Activated CD4-positive, alpha-beta memory T cell treated with anti-CD3 and anti-CD28 coated beads for 36 hours (primary cell): ENCODE measurements at places on chromosomes 5 and 9. TPM values are rescaled to one million over a fixed set of nuclear protein-coding genes. Genes with fewer than 3 reads are reported as not detected.

- DNase-seq: no peak
- no peaks in the 10 kb centered on the region for H3K36me3 ChIP-seq
- no peaks in the 10 kb centered on the region for H3K4me1 ChIP-seq
- H3K27ac ChIP-seq: no peak overlapping the region
Measured at GRCh38 chr9:96435345-96435744, 14.6 kb upstream of the HABP4 start.

GRCh38 chr9:91420501-91421127, 3.0 kb downstream of the NFIL3 start:
- H3K36me3 ChIP-seq: peaks cover 30% of the 10 kb centered on the region
- no peak for DNase-seq
- peaks cover 8% of the 10 kb centered on the region for H3K27me3 ChIP-seq
- H3K27ac ChIP-seq: peak overlapping the region; percentile 87

- H3K36me3 ChIP-seq: no peaks in the 10 kb centered on the region
- peaks cover 15% of the 10 kb centered on the region for H3K27me3 ChIP-seq
- H3K4me3 ChIP-seq: no peak overlapping the region
- DNase-seq: no peak
- no peaks in the 10 kb centered on the region for H3K4me1 ChIP-seq
Measured at GRCh38 chr9:88747768-88748167, 212.8 kb downstream of the NXNL2 start.

The PCDHB12 gene
- total RNA-seq: not detected

The DMXL1 gene
- total RNA-seq: 24.2 TPM

GRCh38 chr5:94691949-94692348, 73.5 kb downstream of the SLF1 start:
- H3K4me1 ChIP-seq: peaks cover 2% of the 10 kb centered on the region
- H3K4me3 ChIP-seq: no peak overlapping the region
- no peak overlapping the region for H3K27ac ChIP-seq
- H3K27me3 ChIP-seq: no peaks in the 10 kb centered on the region

GRCh38 chr5:98651715-98652114, 121.7 kb upstream of the RGMB start:
- no peak for DNase-seq
- no peaks in the 10 kb centered on the region for H3K36me3 ChIP-seq
- H3K27ac ChIP-seq: no peak overlapping the region
- no peaks in the 10 kb centered on the region for H3K4me1 ChIP-seq
- H3K4me3 ChIP-seq: no peak overlapping the region

DNA sequence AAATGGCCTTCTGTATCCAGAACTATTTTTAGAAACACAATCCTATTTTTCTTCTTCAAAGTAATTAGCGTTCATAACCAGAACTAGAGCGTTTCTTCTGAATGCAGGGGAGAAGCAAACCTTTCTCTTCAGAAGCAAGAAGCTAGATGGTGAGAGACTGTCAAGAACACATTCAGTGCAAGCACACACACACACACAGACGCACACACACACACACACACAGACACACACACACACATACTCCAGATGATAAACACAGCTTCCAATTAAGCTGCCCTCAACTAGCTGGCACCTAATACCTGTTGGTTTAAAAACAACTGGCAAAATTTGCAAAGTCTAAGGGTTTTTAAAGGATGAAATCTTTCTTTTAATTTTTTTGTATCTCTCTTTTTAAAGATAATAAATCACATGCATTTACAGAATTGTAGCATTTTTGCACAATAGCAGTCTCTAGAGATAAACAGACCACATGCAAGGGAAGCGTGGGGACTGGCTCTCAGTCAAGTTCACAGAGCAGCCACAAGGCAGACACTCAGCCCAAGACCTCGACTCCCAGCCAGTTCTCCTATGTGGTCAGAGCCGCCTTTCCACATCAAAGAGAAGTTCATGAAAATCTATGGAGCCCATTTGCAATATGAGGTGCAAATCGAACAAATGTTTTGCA, 138.5 kb downstream of the TTLL11 start:
- H3K27me3 ChIP-seq: no peaks in the 10 kb centered on the region
- no peaks in the 10 kb centered on the region for H3K4me1 ChIP-seq
- H3K4me3 ChIP-seq: no peak overlapping the region
- no peaks in the 10 kb centered on the region for H3K36me3 ChIP-seq

DNA sequence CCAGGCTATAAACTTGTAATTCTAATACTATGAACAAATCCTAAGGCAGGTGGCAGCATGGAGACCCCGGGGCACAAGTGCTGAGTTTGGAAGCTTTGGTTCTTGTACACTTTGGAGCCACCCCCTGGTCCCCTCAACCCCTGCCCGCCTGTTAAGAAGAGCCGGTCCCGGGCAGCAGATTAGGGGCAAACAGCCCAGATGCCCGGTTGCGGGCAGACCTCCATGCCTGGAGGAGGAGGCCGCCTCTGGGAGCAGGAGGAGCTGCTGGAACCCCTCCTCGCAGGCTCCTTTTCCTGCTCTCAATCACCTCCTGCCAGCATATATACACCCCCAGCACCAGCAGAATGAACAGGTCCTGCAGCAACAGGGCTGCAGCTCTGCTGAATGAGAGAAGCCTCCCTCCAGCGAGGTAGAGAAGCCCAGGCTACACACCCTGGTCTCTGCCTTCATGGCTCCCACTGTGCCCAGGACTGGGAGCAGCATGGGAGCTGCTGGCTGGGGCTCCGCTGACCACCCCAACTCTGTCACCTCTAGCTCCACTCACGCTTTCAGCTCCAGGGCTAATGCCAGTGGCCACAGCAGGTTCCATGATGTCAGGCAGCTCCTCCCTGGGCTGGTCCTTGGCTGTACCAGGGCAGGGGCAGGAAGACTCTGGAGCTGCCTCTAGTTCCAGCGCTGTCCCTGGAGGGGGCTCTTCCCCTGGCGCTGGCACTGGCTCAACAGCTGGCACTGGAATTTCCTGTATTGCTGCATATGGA, 1713.5 kb upstream of the ACO1 start:
- no peak overlapping the region for H3K27ac ChIP-seq
- no peaks in the 10 kb centered on the region for H3K36me3 ChIP-seq
- no peaks in the 10 kb centered on the region for H3K4me1 ChIP-seq
- H3K27me3 ChIP-seq: no peaks in the 10 kb centered on the region

DNA sequence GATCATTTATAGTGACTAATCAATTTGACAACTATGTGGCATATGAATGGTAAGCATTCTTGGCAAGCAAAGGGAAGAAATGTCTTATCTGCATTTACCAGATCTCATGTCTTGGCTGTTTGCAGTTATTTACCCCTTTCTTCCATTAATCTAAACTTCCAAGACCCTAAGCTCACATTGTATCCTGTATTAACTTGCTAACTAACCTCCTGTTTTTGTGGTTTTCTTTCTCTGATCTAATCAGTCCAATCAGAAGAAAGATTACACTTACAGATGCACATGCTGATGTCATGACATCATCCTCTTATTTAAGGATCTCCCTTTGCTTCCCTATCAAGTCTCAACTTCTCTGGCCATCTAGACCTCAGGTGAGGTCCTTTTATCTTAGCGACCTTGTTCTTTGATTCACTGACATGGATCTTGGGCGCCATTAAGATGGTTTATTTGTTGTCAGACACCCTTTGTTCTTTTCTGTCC, 95.5 kb downstream of the F2RL2 start:
- peak overlapping the region; percentile 8 for H3K27ac ChIP-seq
- H3K27me3 ChIP-seq: no peaks in the 10 kb centered on the region
- DNase-seq: no peak
- H3K36me3 ChIP-seq: no peaks in the 10 kb centered on the region
- peaks cover 82% of the 10 kb centered on the region for H3K4me1 ChIP-seq

DNA sequence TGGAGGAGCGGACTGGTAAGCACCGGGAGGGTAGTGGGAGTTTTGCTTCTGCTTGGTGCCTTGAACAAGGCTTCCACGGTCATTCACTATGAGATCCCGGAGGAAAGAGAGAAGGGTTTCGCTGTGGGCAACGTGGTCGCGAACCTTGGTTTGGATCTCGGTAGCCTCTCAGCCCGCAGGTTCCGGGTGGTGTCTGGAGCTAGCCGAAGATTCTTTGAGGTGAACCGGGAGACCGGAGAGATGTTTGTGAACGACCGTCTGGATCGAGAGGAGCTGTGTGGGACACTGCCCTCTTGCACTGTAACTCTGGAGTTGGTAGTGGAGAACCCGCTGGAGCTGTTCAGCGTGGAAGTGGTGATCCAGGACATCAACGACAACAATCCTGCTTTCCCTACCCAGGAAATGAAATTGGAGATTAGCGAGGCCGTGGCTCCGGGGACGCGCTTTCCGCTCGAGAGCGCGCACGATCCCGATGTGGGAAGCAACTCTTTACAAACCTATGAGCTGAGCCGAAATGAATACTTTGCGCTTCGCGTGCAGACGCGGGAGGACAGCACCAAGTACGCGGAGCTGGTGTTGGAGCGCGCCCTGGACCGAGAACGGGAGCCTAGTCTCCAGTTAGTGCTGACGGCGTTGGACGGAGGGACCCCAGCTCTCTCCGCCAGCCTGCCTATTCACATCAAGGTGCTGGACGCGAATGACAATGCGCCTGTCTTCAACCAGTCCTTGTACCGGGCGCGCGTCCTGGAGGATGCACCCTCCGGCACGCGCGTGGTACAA, 556 bp downstream of the PCDHGC3 start:
- H3K4me3 ChIP-seq: peak overlapping the region; percentile 79
- H3K36me3 ChIP-seq: no peaks in the 10 kb centered on the region
- H3K27me3 ChIP-seq: peaks cover 50% of the 10 kb centered on the region
- no peak for DNase-seq
- H3K4me1 ChIP-seq: peaks cover 20% of the 10 kb centered on the region
- no peak overlapping the region for H3K27ac ChIP-seq

DNA sequence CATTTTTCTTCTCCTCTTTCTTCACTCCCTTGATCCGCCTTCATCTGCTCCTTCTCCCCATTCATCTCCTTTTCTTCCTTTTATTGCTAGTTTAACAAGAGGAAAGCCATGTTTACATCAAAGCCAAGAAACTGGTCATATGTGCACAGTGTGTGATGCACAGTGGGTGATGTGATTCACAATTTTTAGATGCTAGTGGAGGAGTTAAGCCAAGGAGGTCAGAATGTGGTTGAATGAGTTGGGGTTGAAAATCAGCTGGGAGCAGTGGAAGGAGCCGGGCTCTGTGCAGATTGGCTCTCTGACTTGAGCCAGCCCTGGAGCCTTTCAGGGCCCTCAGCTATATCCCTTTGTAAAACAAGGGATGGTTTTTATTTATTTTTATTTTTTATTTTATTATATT, 7.3 kb downstream of the ACER2 start:
- DNase-seq: no peak
- H3K4me1 ChIP-seq: no peaks in the 10 kb centered on the region
- no peak overlapping the region for H3K27ac ChIP-seq
- no peaks in the 10 kb centered on the region for H3K27me3 ChIP-seq
- no peak overlapping the region for H3K4me3 ChIP-seq
- peaks cover 9% of the 10 kb centered on the region for H3K36me3 ChIP-seq

GRCh38 chr5:116135344-116135743, 50.5 kb downstream of the COMMD10 start:
- no peak overlapping the region for H3K4me3 ChIP-seq
- no peak overlapping the region for H3K27ac ChIP-seq
- H3K27me3 ChIP-seq: no peaks in the 10 kb centered on the region
- H3K36me3 ChIP-seq: no peaks in the 10 kb centered on the region
- peak; percentile 36 for DNase-seq
- H3K4me1 ChIP-seq: peaks cover 22% of the 10 kb centered on the region

DNA sequence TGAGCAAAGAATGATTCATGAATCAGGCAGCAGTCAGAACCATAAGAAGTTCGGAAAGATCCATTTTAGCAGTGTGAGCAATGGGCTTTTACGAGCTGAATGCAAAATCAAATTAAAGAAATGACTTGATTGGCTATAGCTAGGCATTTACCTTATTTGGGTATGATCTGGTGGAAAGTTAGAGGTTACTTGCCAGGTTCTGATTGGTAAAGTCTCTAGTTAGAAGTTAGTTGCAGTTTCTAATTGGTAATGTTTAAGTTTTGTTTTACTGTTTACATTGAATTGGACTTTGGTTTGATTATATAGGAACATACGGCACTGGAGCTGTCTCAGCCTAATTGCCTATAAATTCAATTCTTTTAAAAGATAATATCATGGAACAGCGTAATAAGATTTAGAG, 97.9 kb downstream of the ITGA1 start:
- no peaks in the 10 kb centered on the region for H3K36me3 ChIP-seq
- no peaks in the 10 kb centered on the region for H3K27me3 ChIP-seq
- H3K4me3 ChIP-seq: no peak overlapping the region
- H3K4me1 ChIP-seq: no peaks in the 10 kb centered on the region
- H3K27ac ChIP-seq: no peak overlapping the region

DNA sequence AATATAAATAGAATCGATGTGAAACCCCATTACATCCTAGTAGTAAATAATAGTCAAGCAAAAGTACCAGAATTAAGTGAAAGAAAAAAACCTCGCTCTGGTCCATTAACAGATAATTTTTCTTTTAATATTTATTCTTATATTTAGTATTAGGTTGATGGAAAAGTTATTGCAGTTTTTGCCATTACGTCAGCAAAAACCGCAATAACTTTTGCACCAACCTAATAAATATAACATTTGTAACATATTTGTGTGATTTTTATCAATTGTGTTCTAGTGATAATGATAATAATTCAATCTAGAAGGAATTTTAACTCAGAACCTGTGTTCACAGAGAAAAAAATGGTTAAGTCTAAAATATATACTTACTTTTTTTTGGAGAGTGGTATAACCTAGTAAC, 16.1 kb downstream of the RORB start:
- H3K27me3 ChIP-seq: no peaks in the 10 kb centered on the region
- no peaks in the 10 kb centered on the region for H3K36me3 ChIP-seq
- no peak overlapping the region for H3K27ac ChIP-seq
- no peak for DNase-seq
- no peaks in the 10 kb centered on the region for H3K4me1 ChIP-seq

- H3K4me1 ChIP-seq: peaks cover 5% of the 10 kb centered on the region
- no peak for DNase-seq
- no peak overlapping the region for H3K4me3 ChIP-seq
Measured at GRCh38 chr5:160524827-160525226, 103.2 kb downstream of the PTTG1 start.

GRCh38 chr5:154815025-154815424, 35.4 kb downstream of the FAXDC2 start:
- no peak overlapping the region for H3K27ac ChIP-seq
- peaks cover 15% of the 10 kb centered on the region for H3K4me1 ChIP-seq

- H3K4me3 ChIP-seq: no peak within 1 kb of the TSS
- no peak within 1 kb of the TSS for H3K27ac ChIP-seq
- peaks cover 39% of the 10 kb centered on the region for H3K27me3 ChIP-seq
- no peaks in the 10 kb centered on the region for H3K4me1 ChIP-seq
- peak; percentile 33 for DNase-seq
Measured at GRCh38 chr9:133609311-133610098, at the start of gene FAM163B. FAM163B (minus strand) TSS chr9:133609389; CDS start chr9:133580223, 29,166 bp downstream.

- no peak overlapping the region for H3K27ac ChIP-seq
- no peak overlapping the region for H3K4me3 ChIP-seq
- H3K4me1 ChIP-seq: no peaks in the 10 kb centered on the region
- DNase-seq: no peak
- peaks cover 2% of the 10 kb centered on the region for H3K27me3 ChIP-seq
- H3K36me3 ChIP-seq: no peaks in the 10 kb centered on the region
Measured at GRCh38 chr5:128649192-128649591, 111.1 kb upstream of the FBN2 start.

GRCh38 chr9:91532325-91532724, 108.7 kb upstream of the NFIL3 start:
- no peak overlapping the region for H3K27ac ChIP-seq
- no peak for DNase-seq
- no peak overlapping the region for H3K4me3 ChIP-seq
- no peaks in the 10 kb centered on the region for H3K4me1 ChIP-seq
- H3K27me3 ChIP-seq: peaks cover 13% of the 10 kb centered on the region
- H3K36me3 ChIP-seq: no peaks in the 10 kb centered on the region

The ENHO gene
- total RNA-seq: 0.26 TPM

GRCh38 chr5:1118738-1119137, 6.9 kb upstream of the SLC12A7 start:
- H3K4me1 ChIP-seq: no peaks in the 10 kb centered on the region
- H3K27me3 ChIP-seq: no peaks in the 10 kb centered on the region
- no peaks in the 10 kb centered on the region for H3K36me3 ChIP-seq
- DNase-seq: no peak
- no peak overlapping the region for H3K4me3 ChIP-seq
